ENCODE measurements at places on chromosomes 5 and 9.

DNA sequence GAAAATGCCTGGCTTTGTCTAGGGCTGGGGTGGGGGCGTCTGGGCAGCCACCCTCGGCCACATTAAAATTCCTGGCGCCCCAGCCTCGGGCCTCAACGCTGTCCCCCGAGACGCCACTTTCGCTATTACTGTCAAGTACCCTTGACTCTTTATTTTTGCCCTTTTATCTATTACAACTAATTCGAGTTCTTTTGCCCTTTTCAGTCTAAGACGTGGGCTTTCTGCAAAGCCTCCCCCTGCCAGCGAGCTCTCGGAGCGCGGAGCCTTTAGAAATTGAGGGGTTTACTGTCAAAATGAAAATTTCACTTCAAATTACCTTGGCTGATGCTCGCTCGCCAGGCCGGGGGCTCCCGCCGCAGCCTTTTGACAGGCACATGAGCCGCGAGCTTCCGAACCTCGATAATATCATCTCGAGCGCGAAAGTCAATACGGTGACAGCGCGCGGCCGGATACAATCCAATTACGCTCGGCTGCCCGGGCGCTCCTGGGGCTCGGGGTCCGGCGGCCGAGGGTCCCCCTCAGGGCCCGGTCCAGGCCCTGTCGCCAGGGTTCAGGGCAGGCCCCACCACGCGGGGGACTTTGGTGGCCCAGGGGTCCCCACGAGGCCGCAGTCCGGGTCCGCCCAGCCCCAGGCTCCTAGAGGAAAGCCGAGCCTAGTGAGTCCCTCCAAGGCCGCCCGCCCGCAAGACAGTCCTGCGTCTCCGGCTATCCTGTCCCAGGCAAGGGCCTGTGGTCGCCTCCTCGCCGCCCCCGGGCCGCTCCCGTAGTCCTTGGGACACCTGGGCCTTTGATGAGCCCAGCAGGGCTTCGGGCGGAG, 6.7 kb downstream of the IRX4 start:
- DNase-seq: no peak

DNA sequence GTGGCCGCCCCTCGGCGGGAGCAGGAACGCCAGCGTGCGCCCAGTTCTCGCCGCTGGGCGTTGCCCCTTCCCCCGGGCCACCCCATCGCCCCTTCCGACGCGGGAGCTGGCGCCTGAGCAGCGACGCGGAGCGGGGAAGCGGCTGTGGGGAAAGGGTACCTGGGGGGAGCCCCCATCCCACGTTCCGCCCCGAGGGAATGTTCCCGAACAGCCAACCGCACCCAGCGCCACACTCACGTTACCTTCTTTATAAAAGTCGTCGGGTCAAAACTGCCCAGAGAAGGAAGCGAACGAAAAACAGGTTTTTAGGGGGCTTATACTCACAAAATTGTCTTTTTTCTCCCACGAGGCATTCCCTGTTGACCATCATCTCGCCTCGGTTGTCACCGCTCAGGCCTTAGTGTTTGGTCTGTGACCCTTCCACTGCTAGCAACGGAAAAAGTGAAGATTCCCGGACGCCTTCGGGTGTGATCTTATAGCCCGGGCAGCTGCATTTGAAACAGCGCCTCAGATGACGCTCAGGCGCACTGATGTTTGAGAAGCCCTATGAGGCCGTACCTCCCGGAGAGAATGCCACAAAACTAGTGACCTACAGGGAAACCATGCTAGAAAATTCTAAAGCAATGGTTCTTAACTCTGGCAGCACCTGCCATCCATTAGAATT, 475 bp upstream of the GOLM1 start:
- DNase-seq: no peak

DNA sequence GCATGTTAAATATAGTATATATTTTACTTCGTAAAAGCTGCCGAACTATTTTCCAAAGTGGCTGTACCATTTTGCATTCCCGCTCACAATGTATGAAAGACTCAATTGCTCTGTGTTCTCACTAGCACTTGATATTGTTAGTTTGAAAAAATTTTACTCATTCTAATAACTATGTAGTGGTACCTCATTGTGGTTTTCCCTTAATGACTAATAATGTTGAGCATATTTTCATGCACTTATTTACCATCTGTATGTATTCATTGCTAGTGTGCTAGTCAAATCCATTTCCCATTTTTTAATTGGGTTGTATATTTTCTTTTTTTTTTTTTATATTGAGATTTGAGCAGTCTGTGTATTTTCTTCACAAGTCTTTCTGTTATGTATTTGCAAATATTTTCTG, 58.4 kb downstream of the RANBP17 start:
- no peak for DNase-seq

- DNase-seq: no peak
Observed at GRCh38 chr9:32399110-32399815, 14.8 kb downstream of the ACO1 start.

- DNase-seq: no peak
Observed at GRCh38 chr9:71210326-71210725, 88.9 kb upstream of the TRPM3 start.

Data from D721Med (cell line).